ELR (cell line): ENCODE measurements at places on chromosomes 12 and 14.

DNA sequence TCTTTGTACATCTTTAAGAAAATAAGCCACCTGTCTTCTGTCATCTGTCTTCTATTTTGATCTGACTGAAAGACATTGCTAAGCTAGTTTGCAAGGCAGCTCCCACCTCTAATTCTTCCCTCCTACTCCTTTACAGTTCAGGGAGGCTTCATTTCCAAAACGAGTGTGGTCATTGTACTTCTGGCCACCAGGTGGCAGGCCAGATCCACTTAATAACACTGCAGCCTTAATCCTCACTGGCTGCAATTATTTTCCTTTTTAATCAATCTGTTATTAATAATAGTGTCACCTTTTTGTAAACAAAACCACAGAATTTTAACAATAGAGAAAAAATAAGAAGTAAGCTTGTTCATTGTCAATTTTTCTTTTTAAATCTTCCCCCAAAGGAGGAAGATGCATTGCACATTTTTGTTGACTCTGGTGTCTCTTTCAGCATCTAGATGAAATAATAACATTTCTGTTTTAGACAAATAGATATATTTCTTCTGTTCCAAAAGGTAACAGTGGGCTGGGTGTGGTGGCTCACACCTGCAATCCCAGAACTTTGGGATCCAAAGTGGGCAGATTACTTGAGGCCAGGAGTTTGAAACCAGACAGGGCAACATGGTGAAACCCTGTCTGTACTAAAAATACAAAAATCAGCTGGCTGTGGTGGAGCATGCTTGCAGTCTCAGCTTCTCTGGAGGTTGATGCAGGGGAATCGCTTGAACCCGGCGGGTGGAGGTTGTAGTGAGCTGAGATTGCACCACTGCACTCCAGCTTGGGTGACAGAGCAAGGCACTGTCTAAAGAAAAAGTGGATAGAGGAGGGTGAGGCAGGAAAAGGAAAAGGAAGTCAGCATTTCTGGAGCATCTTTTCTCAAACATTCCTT lies 23.3 kb downstream of the GABARAPL1 start:
- DNase-seq = peak; percentile 59

DNA sequence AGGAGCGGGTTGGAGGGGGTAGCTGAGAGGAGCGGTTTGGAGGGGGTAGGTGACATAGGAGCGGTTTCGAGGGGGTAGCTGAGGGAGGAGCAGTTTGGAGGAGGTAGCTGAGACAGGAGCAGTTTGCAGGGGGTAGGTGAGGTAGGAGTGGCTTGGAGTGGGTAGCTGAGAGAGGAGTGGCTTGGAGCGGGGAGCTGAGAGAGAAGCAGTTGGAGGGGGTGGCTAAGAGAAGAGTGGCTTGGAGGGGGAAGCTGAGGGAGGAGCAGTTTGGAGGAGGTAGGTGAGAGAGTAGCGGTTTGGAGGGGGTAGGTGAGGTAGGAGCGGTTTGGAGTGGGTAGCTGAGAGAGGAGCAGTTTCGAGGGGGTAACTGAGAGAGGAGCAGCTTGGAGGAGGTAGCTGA lies 152.1 kb downstream of the GLT1D1 start:
- DNase-seq = no peak

DNA sequence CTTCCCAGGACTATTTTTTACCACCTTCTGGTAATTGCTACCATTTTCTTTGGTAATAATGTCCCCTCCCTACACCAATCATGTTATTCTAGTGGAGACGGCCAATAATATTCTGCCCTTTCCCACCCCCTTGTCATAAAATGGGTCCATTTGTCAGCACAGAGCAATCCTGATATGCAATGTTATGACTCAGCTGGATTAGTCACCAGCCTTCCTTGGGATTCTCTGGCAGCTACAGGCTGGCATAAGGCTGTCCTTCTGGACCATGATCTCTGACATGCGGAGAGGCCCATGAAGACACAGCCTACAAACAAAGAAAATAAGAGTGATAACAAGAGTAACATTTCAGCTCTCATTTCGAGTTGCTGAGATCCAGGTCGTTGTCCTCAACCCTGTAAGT lies 222.0 kb upstream of the CPNE8 start:
- DNase-seq = peak; percentile 21

GRCh38 chr12:108731105-108731865 lies at the start of gene CORO1C:
TSS of gene CORO1C (minus strand) at chr12:108731518. CDS start at chr12:108701318, 30,200 bp downstream.
- DNase-seq = peak; percentile 96

- no peak for DNase-seq
These were observed 80.9 kb upstream of the TRAF3 start for GRCh38 chr14:102696332-102696731.

GRCh38 chr12:94676031-94676641 lies 25.8 kb upstream of the TMCC3 start:
- DNase-seq = no peak

GRCh38 chr12:91777268-91777992 lies 368.2 kb downstream of the BTG1 start:
- DNase-seq = peak; percentile 73

DNA sequence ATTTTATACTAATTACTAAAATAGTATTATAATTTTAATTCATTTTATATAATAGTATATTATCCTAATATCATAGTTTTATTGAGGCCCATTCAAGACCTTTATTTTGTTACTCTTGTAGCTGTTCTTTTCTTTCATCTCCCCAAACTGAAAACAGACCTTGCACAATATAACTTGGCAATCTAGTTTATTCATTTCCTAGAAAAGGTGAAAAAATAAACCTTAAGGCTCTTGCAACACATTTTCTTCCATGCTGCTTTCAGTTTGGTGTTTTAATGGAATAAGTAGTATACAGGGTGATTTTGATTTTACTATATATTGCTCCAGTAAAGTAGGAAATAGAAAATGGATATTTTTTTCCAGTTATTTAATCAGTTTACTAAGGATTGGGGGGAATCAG lies 174.0 kb downstream of the SLC2A13 start:
- DNase-seq = no peak

DNA sequence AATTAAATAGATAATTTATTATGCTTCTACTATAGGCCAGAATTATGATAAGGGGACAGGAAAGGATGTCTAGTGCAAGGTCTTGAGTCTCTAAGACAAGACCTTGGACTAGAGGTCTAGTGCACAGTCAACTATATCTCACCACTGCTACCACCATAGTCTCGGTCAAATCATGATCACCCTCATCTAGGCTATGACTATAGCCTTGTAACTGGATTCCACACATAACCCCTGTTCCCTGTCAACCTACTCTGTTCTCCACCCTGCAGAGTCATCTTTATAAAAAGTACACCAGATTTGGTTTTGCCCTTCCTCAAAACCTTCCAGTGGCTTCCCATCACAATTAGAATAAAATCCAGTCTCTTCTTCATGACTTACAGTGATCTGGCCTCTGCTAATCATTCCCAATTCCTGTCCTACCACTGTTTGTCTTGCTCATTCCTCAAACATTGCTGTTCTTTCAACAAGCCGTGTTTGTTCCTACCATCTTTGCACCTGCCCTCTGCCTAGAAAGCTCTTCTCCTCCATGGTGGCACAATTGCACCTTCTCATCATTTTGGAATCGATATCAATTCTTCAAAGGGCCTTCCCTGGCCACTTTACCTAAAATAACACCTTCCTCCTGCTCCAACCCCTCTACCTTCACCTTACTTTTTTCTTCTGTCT lies 169.4 kb downstream of the FOXN3 start:
- DNase-seq = no peak

DNA sequence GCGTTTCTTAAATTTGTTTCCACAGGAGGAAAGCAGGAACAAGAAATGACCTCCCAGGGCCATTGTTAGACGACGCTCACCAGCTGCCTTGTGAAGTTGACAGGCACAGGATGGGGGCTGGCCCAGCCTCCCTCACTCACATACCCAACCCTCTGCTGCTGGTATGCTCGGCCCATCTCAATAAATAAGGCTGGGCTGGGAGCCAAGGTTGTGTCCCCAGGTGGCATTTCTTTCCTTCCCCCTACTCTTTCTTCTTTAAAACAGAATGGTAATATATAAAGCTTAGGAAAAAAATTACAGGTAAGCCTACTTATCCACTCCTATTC lies 93.0 kb downstream of the ACTN1 start:
- DNase-seq = no peak

DNA sequence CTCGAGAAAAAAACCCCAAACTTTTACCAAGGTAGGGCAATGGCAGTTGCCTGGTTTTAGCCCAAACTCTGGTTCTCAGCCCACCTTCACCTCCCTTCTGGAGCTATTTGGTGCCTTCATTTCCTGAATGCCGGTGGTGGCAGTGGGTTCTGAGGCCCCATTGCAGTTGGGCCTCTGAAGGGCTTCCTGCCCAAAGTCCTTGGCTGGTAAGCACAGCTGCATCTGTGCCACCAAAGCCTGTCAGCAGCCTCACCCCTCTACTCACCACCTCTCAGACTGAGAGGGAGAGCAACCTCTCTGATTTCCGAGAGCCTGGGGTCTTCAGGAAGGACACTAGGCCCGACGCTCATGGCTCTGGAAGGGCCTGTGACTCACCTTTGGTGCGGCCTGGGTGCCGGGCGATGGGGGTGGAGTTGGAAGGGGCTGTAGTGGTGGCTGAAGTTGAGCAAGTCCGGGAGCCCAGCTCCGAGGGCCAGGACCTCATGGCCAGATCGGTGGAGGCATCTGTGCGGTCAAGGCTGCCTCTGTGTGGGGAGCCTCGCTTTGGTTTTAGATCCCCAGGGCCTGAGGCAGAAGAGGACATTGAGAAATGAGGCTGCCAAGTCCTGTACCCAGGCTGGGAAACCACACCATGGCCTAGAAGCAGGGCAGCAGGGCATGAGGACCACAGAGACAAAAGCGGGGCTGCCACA lies 38.6 kb upstream of the GPR68 start:
- peak; percentile 41 for DNase-seq

DNA sequence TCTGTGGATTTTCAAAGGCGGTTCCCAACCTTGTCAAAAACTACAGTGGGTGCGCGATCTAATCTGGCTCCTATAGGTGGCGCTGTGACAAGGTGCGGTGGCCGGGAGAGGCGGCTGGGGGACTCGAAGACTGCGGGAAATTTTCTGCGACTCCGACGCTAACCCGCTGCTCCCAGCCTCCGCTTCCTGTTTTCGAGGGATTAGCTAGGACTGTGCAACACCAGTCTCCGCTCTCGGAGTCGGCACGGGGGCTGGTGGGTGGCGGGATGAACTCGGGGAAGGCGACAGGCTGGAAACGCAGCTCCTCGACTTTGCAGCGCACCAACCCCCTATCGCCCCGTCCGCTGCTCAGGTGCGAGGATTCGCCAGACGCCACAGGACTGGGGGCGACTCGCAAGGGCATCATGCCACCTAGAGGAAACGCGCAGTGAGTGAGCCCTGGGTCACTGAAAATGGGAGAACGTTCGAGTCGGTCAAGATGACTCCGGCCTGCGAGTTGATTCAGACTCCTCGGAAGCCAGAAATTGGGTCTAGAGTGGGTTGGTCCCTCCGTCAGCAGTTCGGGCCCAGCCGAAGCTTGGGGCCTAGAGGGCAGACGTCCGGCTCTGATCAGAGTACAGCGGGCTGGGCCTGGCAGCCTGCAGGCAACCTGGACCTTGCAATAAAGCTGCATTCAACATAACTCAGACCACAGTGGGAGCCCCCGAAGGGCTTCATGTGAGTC lies 5.5 kb upstream of the PAX9 start:
- peak; percentile 7 for DNase-seq

- peak; percentile 94 for DNase-seq
These were observed 23.6 kb downstream of the TRHDE start for GRCh38 chr12:72295744-72296143.
